ENCODE measurements at places on chromosomes 4 and X. TPM values are rescaled to one million over a fixed set of nuclear protein-coding genes. Genes with fewer than 3 reads are reported as not detected.
A peak's percentile ranks its signal among the peaks of the same experiment; 100 is the strongest.

DNA sequence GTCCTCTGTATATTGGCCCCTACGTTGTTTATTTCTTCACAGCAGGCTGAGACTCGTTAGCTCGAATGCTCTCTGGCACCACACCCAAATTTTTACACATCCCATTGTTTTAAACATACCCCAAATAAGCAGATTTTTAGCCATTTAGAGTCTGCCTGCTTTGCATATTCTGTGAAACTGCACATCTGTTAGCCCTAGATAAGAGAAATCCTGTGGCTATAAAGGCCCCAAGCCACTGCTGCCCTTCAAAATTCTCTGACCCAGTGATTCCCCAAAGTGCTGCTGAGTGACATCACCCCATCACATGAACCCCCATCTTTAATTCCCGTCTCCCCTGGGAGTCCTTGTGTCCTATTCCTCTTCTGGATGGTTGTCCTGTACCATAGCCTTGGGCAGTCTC, 20.8 kb downstream of the TEX13C start:
- no peak overlapping the region for H3K4me3 ChIP-seq
- no peaks in the 10 kb centered on the region for H3K4me1 ChIP-seq
- no peaks in the 10 kb centered on the region for H3K36me3 ChIP-seq
- peaks cover 2% of the 10 kb centered on the region for H3K27me3 ChIP-seq

DNA sequence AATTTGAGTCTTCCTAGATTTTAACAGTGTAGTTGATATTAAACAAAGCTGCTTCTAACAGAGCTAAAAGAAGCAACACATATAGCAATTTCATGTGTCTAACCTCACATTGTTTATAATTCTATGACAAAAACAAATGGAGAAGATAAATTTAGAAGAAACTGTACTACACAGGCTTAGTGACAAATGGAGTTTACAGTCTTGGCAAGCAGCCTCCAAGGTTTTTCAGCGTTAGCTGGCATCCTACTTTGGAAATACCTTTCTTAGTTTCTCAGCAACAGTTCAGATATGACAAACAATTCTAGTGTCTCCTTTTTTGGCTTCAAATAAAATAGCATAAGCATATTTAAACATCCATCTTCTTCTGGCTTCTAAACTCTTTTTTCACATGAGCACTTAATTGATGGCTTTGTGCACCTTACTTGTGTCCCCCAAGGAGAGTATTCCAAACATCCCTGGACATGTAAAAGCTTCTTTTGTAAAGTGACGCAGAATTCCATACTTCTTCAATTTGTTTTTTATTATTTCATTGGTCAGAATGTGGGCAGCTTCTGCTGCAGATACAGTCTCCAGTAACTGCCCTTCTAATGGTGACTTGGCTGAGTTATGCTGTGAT, 249.8 kb downstream of the ANTXR2 start:
- DNase-seq: no peak
- H3K36me3 ChIP-seq: no peaks in the 10 kb centered on the region
- H3K27me3 ChIP-seq: peaks cover 5% of the 10 kb centered on the region
- H3K4me1 ChIP-seq: no peaks in the 10 kb centered on the region

GRCh38 chr4:182853731-182854330, 63.4 kb downstream of the DCTD start:
- H3K4me3 ChIP-seq: no peak overlapping the region
- no peaks in the 10 kb centered on the region for H3K27me3 ChIP-seq
- no peaks in the 10 kb centered on the region for H3K4me1 ChIP-seq

GRCh38 chr4:105023668-105024055, 123.0 kb upstream of the TET2 start:
- DNase-seq: no peak
- no peak overlapping the region for H3K4me3 ChIP-seq
- H3K27me3 ChIP-seq: peaks cover 10% of the 10 kb centered on the region
- H3K36me3 ChIP-seq: no peaks in the 10 kb centered on the region
- no peak overlapping the region for H3K27ac ChIP-seq

- no peaks in the 10 kb centered on the region for H3K36me3 ChIP-seq
- H3K4me1 ChIP-seq: no peaks in the 10 kb centered on the region
- H3K27me3 ChIP-seq: peaks cover 2% of the 10 kb centered on the region
- H3K4me3 ChIP-seq: no peak overlapping the region
- DNase-seq: no peak
Measured at GRCh38 chr4:17033025-17033767, 134.8 kb upstream of the LDB2 start.

DNA sequence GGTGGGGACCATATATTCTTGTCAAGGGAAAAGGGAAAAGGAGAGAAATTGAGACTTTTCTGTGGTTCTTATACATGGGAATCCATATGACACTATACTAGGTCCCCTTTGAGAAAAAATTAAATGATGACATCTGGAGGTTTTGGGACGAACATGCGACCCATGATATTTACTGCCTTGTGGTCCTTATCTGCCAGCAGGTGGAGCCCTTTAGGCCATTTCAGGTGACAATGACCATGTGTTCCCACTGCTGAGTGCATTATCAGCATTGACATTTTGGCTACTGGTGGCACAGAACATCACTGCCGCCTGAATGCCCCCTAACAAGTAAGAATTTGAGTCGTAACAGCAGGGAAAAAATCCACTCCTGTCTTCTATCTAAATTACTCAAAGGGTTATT, 843.4 kb downstream of the FSTL5 start:
- H3K27me3 ChIP-seq: no peaks in the 10 kb centered on the region
- H3K27ac ChIP-seq: no peak overlapping the region
- no peaks in the 10 kb centered on the region for H3K4me1 ChIP-seq
- no peak for DNase-seq

DNA sequence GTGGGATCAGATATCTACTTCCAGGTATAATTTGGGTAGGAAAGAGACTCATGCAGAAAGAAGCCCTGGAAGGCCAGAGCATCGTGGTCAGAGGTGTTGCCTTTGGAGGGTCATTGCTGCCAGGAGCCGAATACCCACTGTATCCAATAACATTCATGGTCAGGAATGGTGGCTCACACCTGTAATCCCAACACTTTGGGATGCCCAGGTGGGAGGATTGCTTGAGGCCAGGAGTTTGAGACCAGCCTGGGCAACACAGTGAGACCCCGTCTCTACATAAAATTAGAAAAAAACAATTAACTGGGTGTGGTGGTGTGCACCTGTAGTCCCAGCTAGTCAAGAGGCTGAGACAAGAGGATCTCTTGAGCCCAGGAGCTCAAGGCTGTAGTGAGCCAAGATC, 10.9 kb upstream of the F11 start:
- no peak overlapping the region for H3K27ac ChIP-seq
- H3K27me3 ChIP-seq: no peaks in the 10 kb centered on the region
- no peaks in the 10 kb centered on the region for H3K4me1 ChIP-seq

DNA sequence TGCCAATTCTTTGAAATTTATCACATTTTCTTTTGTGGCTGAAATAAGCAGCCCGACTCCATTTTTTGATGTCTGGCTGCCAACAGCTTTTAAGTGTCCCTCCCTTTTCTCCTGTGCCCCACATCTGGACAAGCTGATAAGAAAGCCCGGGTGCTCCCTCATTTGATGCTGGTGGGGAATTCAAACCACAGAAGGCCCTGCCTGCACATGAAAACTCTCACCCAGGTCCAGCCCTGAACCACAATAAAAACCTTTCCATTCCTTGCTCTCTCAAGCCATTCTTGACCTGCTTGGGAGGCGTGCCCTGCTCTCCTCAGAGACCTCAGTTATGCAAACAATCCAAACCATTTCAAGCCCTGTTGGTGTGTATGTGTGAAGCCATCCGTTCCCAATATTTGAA, 93.9 kb downstream of the FAM53A start:
- H3K4me3 ChIP-seq: no peak overlapping the region
- no peaks in the 10 kb centered on the region for H3K4me1 ChIP-seq
- DNase-seq: no peak

- no peak overlapping the region for H3K4me3 ChIP-seq
- peaks cover 3% of the 10 kb centered on the region for H3K27me3 ChIP-seq
- no peak overlapping the region for H3K27ac ChIP-seq
- no peaks in the 10 kb centered on the region for H3K36me3 ChIP-seq
- DNase-seq: no peak
- H3K4me1 ChIP-seq: no peaks in the 10 kb centered on the region
Measured at GRCh38 chrX:17030092-17030491, 83.6 kb downstream of the REPS2 start.

GRCh38 chrX:13761606-13762414, 27.3 kb downstream of the OFD1 start:
- no peak overlapping the region for H3K27ac ChIP-seq
- no peaks in the 10 kb centered on the region for H3K27me3 ChIP-seq
- peaks cover 37% of the 10 kb centered on the region for H3K36me3 ChIP-seq
- no peak overlapping the region for H3K4me3 ChIP-seq
- DNase-seq: peak; percentile 10

DNA sequence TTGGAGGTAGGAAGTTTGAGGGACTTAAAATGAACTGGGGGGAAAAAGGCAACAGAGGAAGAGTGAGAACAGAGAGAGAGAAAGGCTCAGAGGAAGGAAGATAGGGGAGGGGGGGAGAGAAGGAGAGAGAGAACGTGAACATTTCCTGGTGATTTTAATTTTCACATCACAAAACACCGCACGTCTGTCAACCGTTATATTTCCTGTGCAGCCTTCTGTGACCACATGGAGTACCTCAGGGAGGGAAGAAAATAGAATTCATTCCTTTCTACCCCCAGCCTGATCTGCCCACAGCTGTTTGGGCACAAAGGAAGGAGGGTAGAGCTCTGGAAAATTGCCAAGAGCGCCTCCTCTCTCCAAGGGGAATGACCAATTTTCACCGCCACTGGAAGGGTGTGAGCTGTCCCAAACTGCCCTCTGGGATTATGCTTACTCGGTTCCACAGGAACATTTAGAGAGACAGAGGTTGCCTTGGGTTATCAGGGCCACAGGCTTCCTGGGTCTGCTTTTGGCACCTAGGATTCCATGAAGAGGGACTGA, 135.7 kb upstream of the MAMLD1 start:
- H3K4me1 ChIP-seq: peaks cover 2% of the 10 kb centered on the region
- H3K36me3 ChIP-seq: no peaks in the 10 kb centered on the region
- no peak for DNase-seq
- no peak overlapping the region for H3K4me3 ChIP-seq
- no peak overlapping the region for H3K27ac ChIP-seq

GRCh38 chrX:7586126-7586525, 256.8 kb upstream of the VCX start:
- no peak for DNase-seq
- H3K27ac ChIP-seq: no peak overlapping the region
- no peaks in the 10 kb centered on the region for H3K36me3 ChIP-seq
- H3K4me3 ChIP-seq: no peak overlapping the region

The VCX3A gene
- total RNA-seq: not detected

The SHROOM4 gene
- not detected for total RNA-seq

The TMEM31 gene
- 0.25 TPM for total RNA-seq

The GUCY1B1 gene
- 0.37 TPM for total RNA-seq

The RBM46 gene
- not detected for total RNA-seq

The PPEF2 gene
- total RNA-seq: 0.09 TPM

The UGT2B15 gene
- not detected for total RNA-seq

The RGN gene
- total RNA-seq: not detected

The TMEM129 gene
- 14.6 TPM for total RNA-seq

The SPARCL1 gene
- not detected for total RNA-seq
